ENCODE measurements at places on chromosomes 3 and 15. TPM values are rescaled to one million over a fixed set of nuclear protein-coding genes. Genes with fewer than 3 reads are reported as not detected.

GRCh38 chr3:13896473-13897154, 16.7 kb upstream of the WNT7A start:
- no peak overlapping the region for H3K4me3 ChIP-seq
- no peak overlapping the region for H3K27ac ChIP-seq
- DNase-seq = peak; percentile 39
- no peaks in the 10 kb centered on the region for H3K36me3 ChIP-seq
- H3K4me1 ChIP-seq = peaks cover 7% of the 10 kb centered on the region
- no peaks in the 10 kb centered on the region for H3K27me3 ChIP-seq

GRCh38 chr3:13301286-13301987, 118.7 kb downstream of the NUP210 start:
- H3K36me3 ChIP-seq = no peaks in the 10 kb centered on the region
- no peaks in the 10 kb centered on the region for H3K4me1 ChIP-seq
- H3K27ac ChIP-seq = no peak overlapping the region
- no peak overlapping the region for H3K4me3 ChIP-seq

DNA sequence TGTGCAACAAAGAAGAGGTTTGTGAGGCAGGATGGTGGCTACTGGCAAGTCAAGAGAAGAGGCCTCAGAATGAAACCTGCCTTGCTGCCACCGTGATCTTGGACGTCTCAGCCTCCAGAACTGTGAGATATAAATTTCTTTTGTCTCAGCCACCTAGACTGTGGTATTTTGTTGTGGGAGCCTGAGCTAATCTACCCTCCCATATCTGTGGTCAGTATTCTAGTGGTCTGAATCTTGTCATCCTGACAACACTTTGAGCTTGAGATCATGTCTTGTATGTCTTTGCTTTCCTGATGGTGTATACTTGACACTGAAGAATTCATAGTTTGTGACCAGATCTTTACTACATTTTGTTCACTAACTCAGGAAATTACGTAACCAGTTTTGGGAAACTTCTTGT, 240.6 kb upstream of the GOLIM4 start:
- H3K4me1 ChIP-seq = peaks cover 4% of the 10 kb centered on the region
- H3K27me3 ChIP-seq = no peaks in the 10 kb centered on the region
- no peaks in the 10 kb centered on the region for H3K36me3 ChIP-seq
- H3K4me3 ChIP-seq = no peak overlapping the region
- no peak for DNase-seq

GRCh38 chr3:38711321-38711720, 61.8 kb upstream of the SCN5A start:
- H3K4me3 ChIP-seq = no peak overlapping the region
- no peaks in the 10 kb centered on the region for H3K36me3 ChIP-seq
- H3K4me1 ChIP-seq = no peaks in the 10 kb centered on the region
- no peak for DNase-seq
- H3K27me3 ChIP-seq = no peaks in the 10 kb centered on the region

DNA sequence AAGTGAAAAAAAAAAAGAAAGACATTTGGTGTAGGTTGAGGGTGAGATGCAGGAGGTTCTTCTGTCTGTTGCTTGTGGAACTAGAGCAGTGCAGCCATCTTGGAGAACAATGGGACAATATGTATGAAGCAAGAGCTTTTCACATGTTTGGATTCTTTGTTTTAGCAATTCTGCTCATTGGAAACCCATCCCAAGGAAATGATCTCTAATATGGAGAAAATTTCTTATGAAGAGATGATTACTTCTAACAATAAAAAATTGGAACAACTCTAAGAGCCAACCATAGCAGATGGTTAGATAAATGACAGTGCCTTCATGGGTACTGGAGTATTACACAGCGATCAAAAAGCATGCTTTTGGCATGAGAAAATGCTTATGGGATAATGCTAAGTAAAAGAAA, 56.3 kb downstream of the RASGRF1 start:
- H3K27ac ChIP-seq = no peak overlapping the region
- no peak overlapping the region for H3K4me3 ChIP-seq
- H3K36me3 ChIP-seq = no peaks in the 10 kb centered on the region
- H3K4me1 ChIP-seq = no peaks in the 10 kb centered on the region
- no peaks in the 10 kb centered on the region for H3K27me3 ChIP-seq

GRCh38 chr15:45429941-45430792, 51.8 kb upstream of the GATM start:
- peak; percentile 84 for DNase-seq
- peak overlapping the region; percentile 38 for H3K27ac ChIP-seq
- H3K4me1 ChIP-seq = no peaks in the 10 kb centered on the region
- peak overlapping the region; percentile 18 for H3K4me3 ChIP-seq

GRCh38 chr3:63952248-63952594, 40.0 kb upstream of the SCAANT1 start:
- H3K27me3 ChIP-seq = no peaks in the 10 kb centered on the region
- DNase-seq = no peak
- H3K4me3 ChIP-seq = no peak overlapping the region
- H3K27ac ChIP-seq = no peak overlapping the region
- H3K36me3 ChIP-seq = no peaks in the 10 kb centered on the region

DNA sequence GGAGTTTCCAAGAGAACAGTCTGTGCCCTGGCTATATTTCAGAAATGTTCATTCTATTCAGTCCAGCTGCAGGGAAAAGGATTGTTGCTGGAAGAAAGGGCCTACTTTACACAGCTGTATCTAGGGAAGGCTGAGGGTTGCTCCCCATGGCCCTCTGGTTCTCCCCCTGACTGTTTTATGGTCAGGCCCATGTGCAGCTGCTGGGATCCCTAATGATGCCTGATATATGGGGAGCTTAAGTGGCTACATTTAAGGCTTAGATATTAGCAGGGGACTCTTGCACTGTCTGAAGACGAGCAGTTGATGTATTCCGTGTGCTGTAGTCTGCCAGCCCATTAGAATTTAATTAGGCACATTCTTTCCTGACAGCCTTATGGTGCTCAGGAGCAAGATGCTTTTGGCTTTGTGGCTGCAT, 72.0 kb downstream of the FAM43A start:
- no peak overlapping the region for H3K27ac ChIP-seq
- no peak overlapping the region for H3K4me3 ChIP-seq
- H3K4me1 ChIP-seq = no peaks in the 10 kb centered on the region
- no peak for DNase-seq

GRCh38 chr3:143160437-143160836, 40.9 kb downstream of the CHST2 start:
- no peaks in the 10 kb centered on the region for H3K4me1 ChIP-seq
- DNase-seq = no peak
- H3K27ac ChIP-seq = no peak overlapping the region
- no peaks in the 10 kb centered on the region for H3K36me3 ChIP-seq

GRCh38 chr3:127101411-127102187, 91.3 kb upstream of the PRR23E start:
- no peaks in the 10 kb centered on the region for H3K27me3 ChIP-seq
- H3K36me3 ChIP-seq = no peaks in the 10 kb centered on the region
- no peak for DNase-seq
- H3K4me1 ChIP-seq = no peaks in the 10 kb centered on the region
- no peak overlapping the region for H3K27ac ChIP-seq

GRCh38 chr3:174767406-174767805, 91.7 kb upstream of the NAALADL2 start:
- DNase-seq = no peak
- H3K4me1 ChIP-seq = no peaks in the 10 kb centered on the region
- H3K27ac ChIP-seq = peak overlapping the region; percentile 39
- no peaks in the 10 kb centered on the region for H3K27me3 ChIP-seq
- H3K36me3 ChIP-seq = no peaks in the 10 kb centered on the region

- no peaks in the 10 kb centered on the region for H3K27me3 ChIP-seq
- no peaks in the 10 kb centered on the region for H3K4me1 ChIP-seq
- no peak overlapping the region for H3K4me3 ChIP-seq
- no peak overlapping the region for H3K27ac ChIP-seq
- no peaks in the 10 kb centered on the region for H3K36me3 ChIP-seq
These were observed 1.4 kb downstream of the SLC41A3 start for GRCh38 chr3:126082362-126083137.

DNA sequence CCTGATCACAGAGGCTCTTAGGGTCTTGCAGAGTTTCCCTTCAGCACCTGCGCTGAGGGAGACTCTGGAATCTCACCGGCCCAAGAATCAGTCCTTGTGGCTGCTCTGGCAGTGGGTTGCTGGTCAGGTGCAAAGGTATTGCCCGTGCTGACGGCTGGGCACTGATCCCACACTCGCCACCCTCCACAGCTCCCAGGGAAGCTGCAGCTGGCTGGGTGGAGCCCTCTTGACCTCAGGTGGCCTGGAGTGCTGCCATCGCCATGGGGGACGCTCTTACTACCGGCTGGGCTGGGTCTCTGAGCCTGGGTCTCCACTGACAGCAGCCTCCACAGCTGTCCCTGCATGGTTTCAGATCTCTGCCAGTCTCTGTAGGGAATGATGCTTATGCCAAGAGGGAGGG, 52.6 kb upstream of the EPHB3 start:
- no peaks in the 10 kb centered on the region for H3K36me3 ChIP-seq
- peak; percentile 31 for DNase-seq
- H3K4me1 ChIP-seq = no peaks in the 10 kb centered on the region
- peaks cover 6% of the 10 kb centered on the region for H3K27me3 ChIP-seq

DNA sequence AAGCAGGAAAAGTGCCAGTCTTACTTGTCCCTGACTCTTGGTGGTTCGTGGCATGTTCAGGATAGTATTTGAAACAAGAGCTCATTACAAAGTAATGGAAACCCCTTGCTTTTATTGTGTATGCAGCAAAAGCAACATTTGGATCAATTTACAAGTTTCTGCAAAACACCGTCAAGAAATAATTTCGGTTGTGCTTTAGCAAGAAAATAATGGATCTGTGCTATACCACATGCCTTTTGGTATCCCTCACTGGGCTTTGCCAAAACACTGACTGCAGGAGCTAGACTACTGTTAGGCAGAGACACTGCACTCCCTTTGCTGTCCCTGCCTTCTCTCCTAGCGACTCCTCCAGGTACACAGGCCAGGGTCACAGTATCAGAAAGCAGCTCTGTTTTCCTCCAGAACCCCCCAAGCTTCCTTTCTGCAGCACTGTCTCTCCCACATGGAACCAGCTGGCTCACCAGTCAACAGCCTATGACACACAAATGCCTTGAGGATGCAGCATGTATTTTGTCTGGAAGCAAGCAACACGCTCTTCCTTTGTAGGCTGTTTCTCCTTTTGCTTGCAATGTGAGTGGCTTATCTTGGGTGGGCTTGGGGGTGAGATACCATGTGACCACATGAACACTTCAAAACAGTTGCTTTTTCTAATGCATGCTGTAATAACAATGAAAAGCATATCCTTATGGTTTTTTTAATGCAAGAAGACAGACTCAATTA, 111.4 kb downstream of the PGPEP1L start:
- H3K36me3 ChIP-seq = peaks cover 21% of the 10 kb centered on the region
- H3K27me3 ChIP-seq = no peaks in the 10 kb centered on the region
- no peak for DNase-seq
- no peak overlapping the region for H3K4me3 ChIP-seq
- no peak overlapping the region for H3K27ac ChIP-seq
- no peaks in the 10 kb centered on the region for H3K4me1 ChIP-seq

GRCh38 chr15:74422652-74423430, 10.9 kb downstream of the SEMA7A start:
- H3K4me3 ChIP-seq = no peak overlapping the region
- no peaks in the 10 kb centered on the region for H3K36me3 ChIP-seq
- H3K4me1 ChIP-seq = no peaks in the 10 kb centered on the region
- no peak for DNase-seq
- H3K27me3 ChIP-seq = no peaks in the 10 kb centered on the region

GRCh38 chr15:47431501-47431900, 285.8 kb upstream of the SEMA6D start:
- H3K27ac ChIP-seq = no peak overlapping the region
- no peak overlapping the region for H3K4me3 ChIP-seq
- H3K4me1 ChIP-seq = no peaks in the 10 kb centered on the region
- no peak for DNase-seq
- no peaks in the 10 kb centered on the region for H3K36me3 ChIP-seq

DNA sequence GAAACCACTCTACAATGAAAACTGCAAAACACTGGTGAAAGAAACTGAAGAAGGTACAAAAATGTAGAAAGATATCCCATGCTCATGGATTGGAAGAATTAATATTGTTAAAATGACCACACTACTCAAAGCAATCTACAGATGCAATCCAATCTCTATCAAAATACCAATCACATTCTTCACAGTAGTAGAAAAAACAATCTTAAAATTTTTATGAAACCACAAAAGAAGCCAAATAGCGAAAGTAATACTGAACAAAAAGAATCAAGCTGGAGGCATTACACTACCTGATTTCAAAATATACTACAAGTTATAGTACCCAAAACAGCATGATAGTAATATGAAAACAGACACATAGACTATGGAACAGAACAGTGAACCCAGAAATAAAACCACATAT, 36.9 kb downstream of the TXNRD3 start:
- no peak overlapping the region for H3K27ac ChIP-seq
- H3K4me3 ChIP-seq = no peak overlapping the region
- no peaks in the 10 kb centered on the region for H3K36me3 ChIP-seq
- no peaks in the 10 kb centered on the region for H3K27me3 ChIP-seq
- no peaks in the 10 kb centered on the region for H3K4me1 ChIP-seq
- DNase-seq = no peak

GRCh38 chr15:93716615-93717231, 514.6 kb upstream of the MCTP2 start:
- no peaks in the 10 kb centered on the region for H3K4me1 ChIP-seq
- no peaks in the 10 kb centered on the region for H3K36me3 ChIP-seq
- no peak overlapping the region for H3K27ac ChIP-seq
- H3K27me3 ChIP-seq = no peaks in the 10 kb centered on the region
- no peak for DNase-seq

GRCh38 chr3:40258064-40258463, 51.4 kb upstream of the EIF1B start:
- no peak overlapping the region for H3K4me3 ChIP-seq
- no peaks in the 10 kb centered on the region for H3K36me3 ChIP-seq
- H3K27ac ChIP-seq = no peak overlapping the region
- no peaks in the 10 kb centered on the region for H3K27me3 ChIP-seq
- no peaks in the 10 kb centered on the region for H3K4me1 ChIP-seq
- DNase-seq = no peak

DNA sequence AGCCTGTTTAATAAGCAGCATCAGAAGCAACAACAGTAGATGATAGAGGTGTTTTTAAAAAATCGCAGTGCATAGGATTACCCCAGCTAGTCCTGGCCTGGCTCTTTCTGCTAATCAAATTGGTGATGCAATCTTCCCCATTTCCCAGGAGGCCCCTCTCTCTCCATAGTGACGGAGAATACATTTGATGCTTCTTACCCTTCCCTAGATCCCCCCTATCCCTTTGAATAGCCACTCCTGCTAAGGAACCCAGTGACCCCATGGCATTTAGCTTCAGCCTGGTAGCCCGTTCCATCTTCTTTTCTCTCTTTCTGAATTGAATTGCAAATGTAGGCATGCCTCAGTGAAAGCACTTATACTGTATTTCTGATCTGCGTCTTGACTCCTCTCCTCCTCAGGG, 223.6 kb upstream of the GAP43 start:
- H3K27me3 ChIP-seq = no peaks in the 10 kb centered on the region
- no peak for DNase-seq
- H3K4me3 ChIP-seq = no peak overlapping the region
- H3K27ac ChIP-seq = no peak overlapping the region
- no peaks in the 10 kb centered on the region for H3K36me3 ChIP-seq
- no peaks in the 10 kb centered on the region for H3K4me1 ChIP-seq

- H3K36me3 ChIP-seq = no peaks in the 10 kb centered on the region
- peaks cover 32% of the 10 kb centered on the region for H3K4me1 ChIP-seq
- no peak overlapping the region for H3K4me3 ChIP-seq
- no peak for DNase-seq
- no peaks in the 10 kb centered on the region for H3K27me3 ChIP-seq
These were observed 240.4 kb upstream of the BHLHE40 start for GRCh38 chr3:4738737-4739274.

GOLGA8O gene
- polyA plus RNA-seq = 1.7 TPM

SMCO1 gene
- polyA plus RNA-seq = 0.05 TPM

CKMT1A gene
- 2.0 TPM for polyA plus RNA-seq

KIF7 gene
- polyA plus RNA-seq = 0.66 TPM

CAMK2N2 gene
- polyA plus RNA-seq = 13.8 TPM

STRC gene
- 0.46 TPM for polyA plus RNA-seq

GABRB3 gene
- polyA plus RNA-seq = 9.2 TPM

DAZL gene
- not detected for polyA plus RNA-seq

DCUN1D1 gene
- polyA plus RNA-seq = 6.2 TPM

ZIC1 gene
- not detected for polyA plus RNA-seq

SRPRB gene
- 37.1 TPM for polyA plus RNA-seq

SNRPA1 gene
- polyA plus RNA-seq = 37.2 TPM

All from pancreas (tissue), 10 donors.